SK-MEL-5 (cell line): ENCODE measurements at places on chromosomes 5 and 9.

- DNase-seq = no peak
These were observed 130.7 kb upstream of the KLF4 start for GRCh38 chr9:107620236-107620635.

- DNase-seq = no peak
These were observed 102.0 kb upstream of the PTPN3 start for GRCh38 chr9:109600142-109600541.

- no peak for DNase-seq
These were observed 1.0 kb downstream of the SMIM3 start for GRCh38 chr5:150779397-150780186.

DNA sequence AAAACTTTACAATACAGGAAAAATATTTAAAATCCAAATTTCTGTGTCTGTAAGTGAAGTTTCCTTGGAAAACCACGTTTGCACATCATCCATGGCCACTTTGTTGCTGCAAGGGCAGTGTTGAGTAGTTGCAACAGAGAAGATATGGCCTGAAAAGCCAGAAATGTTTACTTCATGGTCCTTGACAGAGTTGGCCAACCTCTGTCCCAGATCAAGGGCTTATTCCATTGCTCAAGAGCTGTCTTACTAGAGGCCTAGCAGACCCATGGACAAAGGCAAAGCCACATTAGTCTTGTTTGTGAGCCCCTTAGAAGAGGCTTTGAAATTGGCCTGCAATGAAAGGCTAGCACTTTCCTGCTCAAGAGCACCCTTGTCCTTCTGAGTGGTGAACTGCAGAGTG, 119.4 kb downstream of the GAS1 start:
- DNase-seq = peak; percentile 18

DNA sequence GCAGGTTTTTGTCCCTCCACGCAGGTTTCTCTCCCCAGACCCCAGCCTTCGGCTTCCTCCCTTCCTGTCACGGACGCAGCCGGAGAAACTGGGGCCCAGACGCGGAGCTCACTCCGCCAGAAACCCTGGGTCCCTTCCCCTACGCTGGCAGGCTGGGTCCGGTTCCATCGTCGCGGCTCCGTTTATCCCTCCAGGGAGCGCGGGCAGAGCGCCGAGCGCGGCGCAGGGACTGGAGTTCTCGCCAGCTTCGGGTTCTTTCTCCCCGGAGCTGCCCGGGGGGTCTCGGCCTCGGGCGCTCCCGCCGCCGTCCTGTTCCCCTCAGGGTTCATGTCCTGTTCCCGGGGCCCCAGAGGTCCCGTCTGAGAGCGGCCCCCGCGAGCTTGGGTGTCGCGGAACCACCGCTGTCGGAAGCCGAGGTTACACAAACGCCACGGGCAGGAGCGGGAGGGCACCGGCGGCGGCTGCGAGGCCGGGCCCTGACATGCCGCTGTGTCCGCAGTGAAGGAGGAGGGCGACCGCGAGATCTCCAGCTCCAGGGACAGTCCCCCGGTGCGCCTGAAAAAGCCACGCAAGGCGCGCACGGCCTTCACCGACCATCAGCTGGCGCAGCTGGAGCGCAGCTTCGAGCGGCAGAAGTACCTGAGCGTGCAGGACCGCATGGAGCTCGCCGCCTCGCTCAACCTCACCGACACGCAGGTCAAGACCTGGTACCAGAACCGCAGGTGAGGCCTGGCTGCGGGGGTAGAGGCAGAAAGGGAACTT, 4.6 kb downstream of the BARHL1 start:
- no peak for DNase-seq

DNA sequence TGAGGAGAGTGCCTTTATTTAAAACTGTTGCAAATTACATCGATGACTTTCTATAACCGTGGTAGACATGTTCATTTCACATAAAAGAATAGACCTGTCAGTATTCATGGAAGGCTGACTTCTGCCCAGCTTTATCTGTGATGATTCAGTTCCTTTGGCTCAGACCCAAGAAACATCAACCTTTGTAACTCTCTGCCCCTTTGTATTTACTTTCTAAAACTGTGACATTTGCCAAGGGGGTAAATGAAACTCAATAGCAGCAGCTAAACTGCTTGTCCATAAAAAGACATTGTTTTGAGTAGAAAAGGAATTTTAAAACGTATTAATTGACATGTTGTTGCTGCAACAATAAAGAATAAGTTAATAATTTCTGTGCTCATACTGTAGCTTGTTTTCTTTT, 137.8 kb upstream of the ANKH start:
- DNase-seq = peak; percentile 75

- DNase-seq = peak; percentile 76
These were observed at the start of gene PTGES for GRCh38 chr9:129752900-129753729. Gene PTGES, minus strand, starts transcription at chr9:129753042. Its CDS starts 30 bp downstream, at chr9:129753012.

DNA sequence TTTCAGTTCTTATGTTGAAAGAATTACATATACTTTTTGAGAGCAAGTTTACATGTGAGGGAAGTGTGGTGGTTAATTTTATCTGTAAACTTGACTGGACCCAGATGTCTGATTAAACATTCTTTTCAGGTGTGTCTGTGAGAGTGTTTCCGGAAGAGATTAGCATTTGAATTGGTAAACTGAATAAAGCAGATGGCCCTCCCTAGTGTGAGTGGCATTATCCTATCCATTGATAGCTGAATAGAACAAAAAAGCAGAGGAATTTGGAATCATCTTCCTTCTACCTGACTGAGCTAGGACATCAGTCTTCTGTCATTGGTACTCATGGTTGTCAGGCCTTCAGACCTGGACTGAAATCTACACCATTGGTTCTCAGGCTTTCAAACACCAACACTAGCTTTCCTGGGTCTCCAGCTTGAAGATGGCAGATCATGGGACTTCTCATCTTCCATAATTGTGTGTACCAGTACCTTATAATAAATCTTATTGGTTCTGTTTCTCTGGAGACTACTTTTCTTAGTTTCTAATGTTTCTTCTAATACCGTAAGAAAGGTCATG, 36.6 kb downstream of the NREP start:
- no peak for DNase-seq

DNA sequence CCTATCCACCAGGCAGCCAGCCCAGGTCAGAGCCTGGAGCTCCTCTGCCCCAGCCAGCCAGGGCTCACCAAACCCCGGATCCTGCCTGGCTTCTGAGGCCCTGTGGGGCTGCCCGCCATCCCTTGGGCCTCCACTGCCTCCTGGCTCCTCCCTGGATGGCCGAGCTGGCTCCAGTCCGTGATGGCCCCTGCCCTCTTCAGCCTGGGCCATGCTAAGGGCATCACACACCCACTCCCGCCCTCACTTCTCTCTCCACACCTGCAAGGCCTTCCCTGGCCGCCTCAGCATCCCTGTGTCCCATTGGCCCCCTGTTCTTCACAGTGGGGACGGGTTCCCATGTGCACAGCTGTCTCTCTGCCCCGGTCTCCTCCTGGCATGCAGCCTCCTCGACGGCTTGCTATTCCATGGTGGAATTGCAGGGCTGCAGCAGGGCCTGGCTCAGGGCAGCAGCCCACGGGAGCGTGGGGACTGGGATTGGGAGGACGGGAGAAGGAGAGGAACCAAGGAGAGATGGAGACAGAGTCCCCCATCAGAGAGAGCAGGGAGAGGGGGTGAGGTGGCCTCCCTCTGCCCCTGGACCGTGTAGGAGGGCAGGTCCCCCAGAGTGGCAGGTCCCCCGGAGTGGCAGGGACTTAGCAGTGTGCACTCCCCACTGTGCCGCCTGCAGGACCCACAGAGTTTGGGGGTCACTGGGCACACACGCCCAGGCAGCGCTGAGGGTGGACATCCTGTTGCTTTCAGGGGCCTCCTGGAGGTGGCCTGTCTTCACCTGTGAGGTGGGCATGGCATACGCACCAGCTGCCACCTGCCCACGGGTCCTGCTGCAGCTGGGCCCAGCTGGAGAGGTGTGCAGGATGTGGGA, 16.7 kb upstream of the RNU6ATAC start:
- no peak for DNase-seq

DNA sequence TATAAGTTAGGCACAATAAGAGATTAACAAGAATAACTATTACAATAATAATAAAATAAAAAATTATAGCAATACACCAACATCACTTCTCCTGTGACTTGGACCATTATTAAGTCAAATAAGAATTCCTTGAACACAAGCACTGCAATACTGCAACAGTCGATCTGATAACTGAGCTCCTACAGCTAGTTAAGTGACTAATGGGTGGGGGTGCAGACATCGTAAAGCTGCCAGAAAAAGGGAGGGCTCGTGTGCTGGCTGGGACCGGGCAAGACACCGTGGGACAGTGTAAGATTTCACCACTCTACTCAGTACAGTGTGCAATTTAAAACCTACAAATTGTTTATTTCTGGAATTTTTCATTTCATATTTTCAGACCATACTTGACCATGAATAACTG, 78.8 kb downstream of the SNX24 start:
- no peak for DNase-seq

GRCh38 chr5:158658446-158659230, 441.1 kb downstream of the EBF1 start:
- no peak for DNase-seq

DNA sequence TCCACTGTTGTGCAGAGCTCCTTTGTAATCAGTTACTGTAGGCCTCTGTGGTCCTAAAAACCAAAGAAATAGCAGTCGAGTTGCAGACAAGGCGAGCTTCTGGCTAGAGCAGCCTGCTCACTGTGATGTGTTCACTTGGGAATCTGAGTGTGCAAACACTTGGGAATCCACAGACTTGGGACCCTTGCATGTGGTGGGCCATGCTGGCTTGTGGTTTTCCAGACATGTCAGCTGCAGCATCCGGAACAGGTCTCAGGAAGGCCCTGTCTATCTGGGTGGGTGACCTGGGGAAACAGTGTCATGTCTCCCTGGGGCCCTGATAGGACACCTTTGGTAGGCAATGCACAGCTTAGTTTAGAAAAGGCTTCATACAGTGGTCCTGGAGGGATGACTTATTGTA, 66.4 kb downstream of the WWC1 start:
- no peak for DNase-seq

DNA sequence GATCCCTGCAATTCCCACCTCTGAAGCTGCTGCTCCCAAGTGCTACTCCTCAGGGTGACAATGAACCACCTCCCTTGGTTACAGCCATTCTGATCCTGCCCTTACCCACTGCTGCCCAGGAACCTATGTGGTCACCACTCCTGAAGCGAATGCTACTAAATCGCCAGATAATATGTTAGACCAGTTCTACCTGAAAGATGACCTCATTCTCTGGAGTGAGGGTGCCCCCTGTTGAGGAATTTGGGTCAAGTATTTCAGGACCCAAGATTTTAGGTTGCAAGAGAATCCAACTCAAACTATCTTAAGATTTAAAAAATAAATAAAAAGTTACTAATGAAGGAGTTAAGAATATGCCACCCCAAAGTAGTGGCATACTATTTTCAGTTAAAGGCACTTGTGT, 5.8 kb upstream of the SNAPC3 start:
- peak; percentile 66 for DNase-seq

DNA sequence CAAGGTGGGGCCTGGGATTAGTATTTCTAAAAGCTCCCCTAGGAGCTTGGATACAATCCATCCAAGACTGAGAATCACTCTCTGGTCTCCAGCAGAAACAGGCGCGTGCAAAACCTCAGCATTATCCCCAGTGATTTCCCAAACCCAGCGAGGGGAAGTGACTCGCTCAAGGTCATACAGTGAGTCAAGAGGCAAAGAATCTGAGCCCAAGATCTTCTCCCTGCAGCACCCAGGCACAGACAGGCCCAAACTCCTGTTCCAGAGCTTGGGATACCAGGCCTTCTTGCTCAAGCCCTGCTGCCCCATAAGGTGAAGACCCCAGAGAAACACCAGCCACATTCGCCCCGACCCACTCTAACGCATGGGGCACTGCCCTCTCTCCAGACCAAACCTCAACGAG, 33.2 kb downstream of the SHB start:
- peak; percentile 24 for DNase-seq

GRCh38 chr9:115730396-115730795, 423.2 kb upstream of the PAPPA start:
- DNase-seq = no peak

- DNase-seq = no peak
These were observed 58.5 kb downstream of the CSF2 start for GRCh38 chr5:132132138-132132537.

DNA sequence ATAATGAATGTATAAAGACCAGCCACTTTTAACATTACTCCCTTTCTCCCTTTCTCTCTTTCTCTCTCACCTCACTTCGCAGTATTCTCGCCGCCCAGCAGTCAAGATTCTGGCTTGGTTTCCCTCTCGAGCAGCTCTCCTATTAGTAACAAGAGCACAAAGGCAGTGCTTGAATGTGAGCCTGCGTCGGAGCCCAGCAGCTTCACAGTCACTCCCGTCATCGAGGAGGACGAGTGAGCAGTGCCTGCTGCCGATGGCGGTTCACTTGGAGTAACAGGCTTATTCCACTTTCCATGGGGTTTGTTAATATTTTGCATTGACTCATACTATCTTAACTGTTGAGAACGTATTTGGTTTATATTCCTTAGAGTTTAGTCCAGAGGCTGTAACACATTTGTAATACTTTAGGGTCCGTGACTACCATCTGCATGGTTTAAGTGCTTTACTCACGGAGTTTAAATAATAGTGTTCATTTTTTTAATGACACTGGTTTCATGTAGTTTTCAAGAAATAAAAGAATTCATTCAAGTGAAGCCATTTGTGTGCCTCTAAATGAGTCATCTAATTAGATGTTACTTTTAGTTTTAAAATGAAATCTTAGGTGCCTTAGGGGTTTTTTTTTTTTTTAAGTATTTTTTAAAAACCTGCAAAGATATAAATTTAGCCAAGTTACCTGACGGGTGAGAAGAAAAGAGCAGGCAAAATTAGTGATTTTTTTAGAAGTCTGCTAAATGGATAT, 8.4 kb upstream of the DMRT3 start:
- DNase-seq = peak; percentile 32

GRCh38 chr9:20148416-20148815, 359.6 kb upstream of the SLC24A2 start:
- no peak for DNase-seq

GRCh38 chr9:117120061-117120460, 294.8 kb downstream of the ASTN2 start:
- DNase-seq = no peak

DNA sequence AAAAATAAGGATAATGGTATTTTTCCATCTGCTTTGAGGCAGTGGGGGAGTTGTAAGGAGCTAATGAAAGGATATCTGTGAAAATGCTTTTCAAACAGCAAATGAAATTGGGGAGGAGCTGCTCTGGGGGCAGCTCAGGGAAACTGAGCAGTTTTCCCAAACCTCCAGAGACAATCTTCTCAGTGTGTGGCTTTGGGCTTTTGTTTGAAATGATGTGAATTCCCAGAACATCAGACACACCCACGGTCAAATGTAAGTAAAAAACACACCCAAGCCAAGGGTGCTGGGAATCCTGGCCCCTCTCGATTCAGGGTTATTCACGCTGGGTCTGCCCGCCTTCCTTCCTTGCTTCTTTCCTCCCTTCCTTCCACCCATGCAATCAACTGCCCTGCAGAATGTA, 512.6 kb downstream of the BNC2 start:
- no peak for DNase-seq

GRCh38 chr5:143924311-143924978, 112.5 kb downstream of the HMHB1 start:
- no peak for DNase-seq

- DNase-seq = no peak
These were observed 181.6 kb upstream of the MAP1B start for GRCh38 chr5:71925608-71926091.
